ENCODE measurements at places on chromosomes 16 and 17.

- DNase-seq, result peak; percentile 21
Measured at GRCh38 chr17:75525806-75526554, 483 bp downstream of the LLGL2 start.

- DNase-seq, result no peak
Measured at GRCh38 chr17:48795444-48796162, 21.4 kb downstream of the TTLL6 start.

GRCh38 chr17:81310949-81311550, 15.9 kb upstream of the SLC38A10 start:
- no peak for DNase-seq

DNA sequence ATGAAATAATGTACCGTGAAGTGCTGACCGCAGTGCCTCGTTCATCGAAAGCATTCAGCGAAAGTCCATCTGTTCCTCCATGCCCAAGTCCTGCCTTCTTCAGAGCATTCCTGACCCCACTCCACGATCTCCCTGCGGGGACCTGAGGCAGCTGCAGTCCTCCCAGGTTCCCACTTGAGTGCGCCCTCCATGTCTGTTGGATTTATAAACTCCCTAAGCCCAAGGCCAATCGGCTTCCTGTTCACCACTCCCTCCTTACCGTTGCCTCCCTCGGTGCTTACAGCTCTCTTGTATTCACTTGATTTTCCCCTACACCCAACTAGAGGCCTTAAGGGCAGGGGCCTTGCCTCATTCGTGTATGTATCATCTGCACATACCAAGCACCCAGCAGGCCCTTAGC, 2.8 kb downstream of the RAD51D start:
- no peak for DNase-seq

- peak; percentile 16 for DNase-seq
Measured at GRCh38 chr16:71895679-71896365, 491 bp downstream of the IST1 start.

- no peak for DNase-seq
Measured at GRCh38 chr16:68900009-68900408, 56.7 kb downstream of the TANGO6 start.

GRCh38 chr16:82070656-82071369, 35.8 kb downstream of the HSD17B2 start:
- no peak for DNase-seq
